ENCODE measurements at places on chromosomes 6 and 20. TPM values are rescaled to one million over a fixed set of nuclear protein-coding genes. Genes with fewer than 3 reads are reported as not detected.

DNA sequence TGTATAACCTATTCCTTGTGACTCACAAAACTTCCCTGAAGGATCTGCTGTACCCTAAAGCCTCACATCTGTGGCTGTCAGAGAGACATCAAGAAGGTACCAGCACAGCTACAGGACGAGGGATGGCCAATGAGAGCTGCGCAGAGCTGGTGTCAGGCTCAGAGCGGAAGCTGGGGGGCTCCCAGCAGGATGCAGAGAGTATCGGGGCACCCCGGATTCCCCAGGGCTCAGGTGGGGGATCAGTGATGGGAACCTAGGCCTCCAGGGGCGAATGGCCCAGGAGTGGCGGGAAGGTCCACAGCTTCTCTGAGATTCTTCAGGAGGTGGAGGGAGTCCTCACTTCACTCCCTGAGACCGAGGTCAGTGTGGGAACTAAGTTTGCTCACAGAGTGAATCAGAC lies 30.9 kb upstream of the SMOC2 start:
- H3K4me3 ChIP-seq: no peak overlapping the region
- peaks cover 92% of the 10 kb centered on the region for H3K27me3 ChIP-seq
- H3K36me3 ChIP-seq: no peaks in the 10 kb centered on the region
- DNase-seq: no peak

DNA sequence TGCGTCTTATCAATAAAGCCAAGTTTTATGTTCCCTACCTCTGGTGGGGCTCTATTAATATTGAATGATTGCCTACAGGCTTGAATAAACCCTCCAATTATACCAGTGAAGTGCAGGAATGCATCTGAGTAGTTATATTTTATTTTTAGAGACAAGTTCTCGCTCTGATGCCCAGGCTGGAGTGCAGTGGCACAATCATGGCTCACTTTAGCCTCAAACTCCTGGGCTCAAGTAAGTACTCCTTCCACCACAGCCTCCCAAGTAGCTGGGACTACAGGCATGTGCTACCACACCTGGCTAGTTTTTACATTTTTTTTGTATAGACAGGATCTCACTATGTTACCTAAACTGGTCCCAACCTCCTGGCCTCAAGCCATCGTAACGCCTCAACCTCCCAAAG lies 26.1 kb upstream of the UBE2J1 start:
- H3K27ac ChIP-seq: no peak overlapping the region
- no peaks in the 10 kb centered on the region for H3K36me3 ChIP-seq
- H3K27me3 ChIP-seq: no peaks in the 10 kb centered on the region
- no peak for DNase-seq
- H3K4me1 ChIP-seq: peaks cover 15% of the 10 kb centered on the region

DEFB124 gene
- total RNA-seq: not detected

DNA sequence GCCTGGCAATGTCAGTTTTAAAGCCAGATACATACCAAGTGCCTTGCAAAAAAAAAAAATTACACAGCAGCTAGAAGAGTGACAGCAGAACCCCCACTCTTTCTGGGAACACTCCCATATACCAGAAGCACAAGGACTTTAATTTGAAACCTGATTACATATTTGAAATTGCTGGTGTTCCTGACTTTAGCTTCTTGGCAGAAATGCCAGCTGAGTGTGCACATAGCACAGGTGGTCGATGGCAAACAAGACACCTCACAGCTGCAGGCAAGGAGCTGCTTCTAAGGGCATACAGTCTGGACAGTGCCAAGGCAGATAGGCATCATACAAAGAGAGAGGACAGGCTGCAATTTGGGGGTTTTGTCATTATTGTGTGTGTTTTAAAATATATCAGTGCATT lies 150.7 kb upstream of the SGK1 start:
- no peaks in the 10 kb centered on the region for H3K27me3 ChIP-seq
- no peaks in the 10 kb centered on the region for H3K36me3 ChIP-seq
- no peak overlapping the region for H3K27ac ChIP-seq
- H3K4me1 ChIP-seq: peaks cover 17% of the 10 kb centered on the region
- no peak for DNase-seq

DNA sequence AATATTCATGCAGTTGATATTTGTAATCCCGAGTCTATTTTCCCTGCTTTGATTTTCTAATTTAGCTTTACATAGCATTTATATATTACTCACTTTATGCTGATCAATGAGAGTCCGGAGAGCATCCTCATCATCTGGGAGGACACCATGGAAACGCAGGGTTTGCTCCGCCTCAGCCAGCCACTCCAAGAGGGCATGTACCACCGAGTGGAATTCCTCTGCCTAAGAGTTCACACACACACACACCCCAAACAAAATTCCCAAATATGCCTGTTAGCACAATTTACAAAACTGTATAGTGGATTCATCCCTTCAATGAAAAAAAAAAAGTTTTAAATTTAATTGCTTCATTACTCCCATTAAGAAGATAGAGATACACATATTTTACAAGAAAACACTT lies 160.7 kb downstream of the DST start:
- H3K4me1 ChIP-seq: no peaks in the 10 kb centered on the region

STMND1 gene
- 0.26 TPM for total RNA-seq

ARHGAP18 gene
- total RNA-seq: 15.0 TPM

GRCh38 chr6:116003668-116004067 lies 57.0 kb downstream of the FRK start:
- H3K36me3 ChIP-seq: peaks cover 3% of the 10 kb centered on the region
- DNase-seq: no peak
- no peaks in the 10 kb centered on the region for H3K4me1 ChIP-seq
- H3K27me3 ChIP-seq: no peaks in the 10 kb centered on the region
- no peak overlapping the region for H3K27ac ChIP-seq
- H3K4me3 ChIP-seq: no peak overlapping the region

DNA sequence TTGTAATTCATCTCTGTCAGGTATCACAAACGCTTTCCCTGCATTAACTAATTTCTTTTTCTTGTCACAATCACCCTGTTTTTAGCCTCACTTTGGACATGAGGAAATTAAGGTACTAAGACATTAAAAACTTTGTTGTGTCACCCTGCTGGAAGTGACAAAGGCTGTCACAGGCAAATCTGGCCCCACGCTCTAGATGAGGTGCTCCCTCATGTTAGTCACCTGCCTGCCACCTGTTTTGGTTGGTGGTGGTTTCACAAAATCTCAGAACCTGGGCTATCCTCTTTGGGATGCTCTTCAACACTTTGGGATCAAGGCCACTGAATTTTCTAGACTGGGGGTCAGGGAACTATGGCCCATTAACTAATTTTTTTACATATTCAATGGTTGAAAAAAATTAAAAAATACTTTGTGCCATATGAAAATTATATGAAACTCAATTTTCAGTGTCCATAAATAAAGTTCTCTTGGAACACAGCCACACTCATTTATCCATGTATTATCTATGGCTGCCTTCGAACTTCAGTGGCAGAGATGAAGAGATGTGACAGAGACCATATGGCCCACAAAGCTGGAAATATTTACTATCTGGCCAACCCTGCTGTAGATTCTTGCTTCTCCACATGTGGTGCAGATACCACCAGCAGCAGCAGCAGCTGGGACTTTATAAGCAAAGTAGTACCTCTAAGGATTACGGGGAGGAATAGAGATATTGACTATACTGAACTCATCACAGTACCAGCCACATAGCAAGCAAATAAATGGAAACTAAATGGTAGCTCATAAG lies 16.1 kb upstream of the TNFAIP3 start:
- H3K27me3 ChIP-seq: no peaks in the 10 kb centered on the region
- peak overlapping the region; percentile 75 for H3K27ac ChIP-seq
- no peak for DNase-seq
- peaks cover 60% of the 10 kb centered on the region for H3K4me1 ChIP-seq
- H3K4me3 ChIP-seq: no peak overlapping the region

DNA sequence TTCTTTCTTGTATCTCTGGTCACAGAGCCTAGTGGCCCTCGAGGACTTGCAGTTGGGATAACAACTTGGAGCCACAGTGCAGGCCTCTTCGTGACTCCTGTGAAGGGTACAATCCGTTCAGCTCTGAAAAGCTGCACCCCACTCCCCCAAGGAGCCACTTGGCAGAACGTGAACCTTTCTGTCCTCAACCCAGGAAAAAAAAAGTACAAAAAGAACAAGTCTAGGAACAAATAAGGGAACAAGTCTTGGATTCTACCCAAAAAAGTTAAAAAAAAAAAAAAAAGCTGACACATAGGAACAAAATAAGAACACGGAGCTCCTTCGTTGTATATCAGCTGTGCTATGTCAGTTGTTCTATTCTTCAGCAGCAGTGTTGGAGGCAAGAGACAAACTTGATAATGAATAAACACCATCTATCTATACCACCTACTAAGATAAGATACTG lies 77.9 kb upstream of the TULP1 start:
- H3K27me3 ChIP-seq: no peaks in the 10 kb centered on the region
- DNase-seq: no peak
- H3K27ac ChIP-seq: no peak overlapping the region
- H3K4me1 ChIP-seq: peaks cover 19% of the 10 kb centered on the region
- H3K36me3 ChIP-seq: no peaks in the 10 kb centered on the region

- no peaks in the 10 kb centered on the region for H3K36me3 ChIP-seq
- no peak overlapping the region for H3K27ac ChIP-seq
- no peak overlapping the region for H3K4me3 ChIP-seq
- H3K4me1 ChIP-seq: no peaks in the 10 kb centered on the region
Observed at GRCh38 chr20:24627291-24627690, 157.9 kb downstream of the SYNDIG1 start.

DNA sequence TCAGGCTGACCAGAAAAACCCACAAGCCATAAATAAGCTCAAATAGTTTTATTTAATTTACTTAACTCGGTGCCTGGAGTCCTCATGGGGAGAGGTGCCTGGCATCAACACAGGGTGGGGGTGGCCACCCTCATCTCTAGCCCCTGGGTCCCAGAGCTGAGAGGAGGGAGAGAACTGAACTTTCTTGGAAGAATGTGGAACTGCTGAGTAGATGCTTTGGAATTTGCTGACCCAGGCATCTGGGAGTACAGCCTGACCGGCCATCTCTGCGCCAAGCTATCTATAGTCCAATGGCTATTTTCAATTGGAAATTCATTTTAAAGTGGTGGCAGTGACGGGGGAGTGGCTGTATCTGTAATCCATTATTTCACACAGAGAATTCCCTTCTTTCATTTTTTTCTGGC lies 104.8 kb downstream of the CDH26 start:
- no peaks in the 10 kb centered on the region for H3K36me3 ChIP-seq
- no peak overlapping the region for H3K27ac ChIP-seq
- H3K27me3 ChIP-seq: peaks cover 33% of the 10 kb centered on the region
- no peaks in the 10 kb centered on the region for H3K4me1 ChIP-seq
- no peak overlapping the region for H3K4me3 ChIP-seq

GRCh38 chr6:118902726-118903125 lies 8.8 kb downstream of the ASF1A start:
- DNase-seq: no peak

C4A gene
- total RNA-seq: 7.0 TPM

- no peaks in the 10 kb centered on the region for H3K36me3 ChIP-seq
- H3K27ac ChIP-seq: no peak overlapping the region
- H3K4me1 ChIP-seq: no peaks in the 10 kb centered on the region
- no peak for DNase-seq
Observed at GRCh38 chr6:110246900-110247546, 66.8 kb downstream of the CDC40 start.

DNA sequence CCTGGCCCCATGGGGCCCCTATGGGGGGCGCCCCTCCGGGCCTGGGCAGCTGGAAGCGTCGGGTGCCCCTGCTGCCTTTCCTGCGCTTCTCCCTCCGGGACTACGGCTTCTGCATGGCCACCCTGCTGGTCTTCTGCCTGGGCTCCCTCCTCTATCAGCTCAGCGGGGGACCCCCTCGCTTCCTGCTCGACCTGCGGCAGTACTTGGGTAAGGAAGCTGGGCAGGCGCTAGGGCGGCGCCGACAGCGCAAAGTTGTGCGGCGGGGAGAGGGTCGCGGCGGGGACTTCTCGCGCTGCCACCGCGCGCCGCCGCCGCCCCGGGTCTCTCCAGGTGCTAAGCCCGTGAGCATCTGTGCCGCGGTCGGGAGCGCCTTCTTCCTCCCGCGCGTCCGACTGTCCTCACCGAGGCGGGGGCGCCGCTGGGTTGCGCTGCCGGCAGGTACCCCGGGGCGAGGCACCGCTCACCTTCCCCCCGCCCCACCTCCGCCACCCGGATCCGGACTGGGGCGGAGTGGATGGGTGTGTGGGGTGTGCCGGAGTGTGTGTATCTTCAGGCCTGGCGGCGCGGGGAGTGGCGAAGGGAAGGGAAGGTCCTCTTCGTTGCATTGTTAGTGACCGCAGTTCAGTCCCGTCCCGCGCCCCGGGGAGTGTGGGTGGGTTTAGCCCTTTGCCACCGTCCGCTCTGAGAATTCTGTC lies 788 bp downstream of the UST start:
- H3K36me3 ChIP-seq: no peaks in the 10 kb centered on the region
- no peak overlapping the region for H3K27ac ChIP-seq
- H3K4me3 ChIP-seq: peak overlapping the region; percentile 82

DNA sequence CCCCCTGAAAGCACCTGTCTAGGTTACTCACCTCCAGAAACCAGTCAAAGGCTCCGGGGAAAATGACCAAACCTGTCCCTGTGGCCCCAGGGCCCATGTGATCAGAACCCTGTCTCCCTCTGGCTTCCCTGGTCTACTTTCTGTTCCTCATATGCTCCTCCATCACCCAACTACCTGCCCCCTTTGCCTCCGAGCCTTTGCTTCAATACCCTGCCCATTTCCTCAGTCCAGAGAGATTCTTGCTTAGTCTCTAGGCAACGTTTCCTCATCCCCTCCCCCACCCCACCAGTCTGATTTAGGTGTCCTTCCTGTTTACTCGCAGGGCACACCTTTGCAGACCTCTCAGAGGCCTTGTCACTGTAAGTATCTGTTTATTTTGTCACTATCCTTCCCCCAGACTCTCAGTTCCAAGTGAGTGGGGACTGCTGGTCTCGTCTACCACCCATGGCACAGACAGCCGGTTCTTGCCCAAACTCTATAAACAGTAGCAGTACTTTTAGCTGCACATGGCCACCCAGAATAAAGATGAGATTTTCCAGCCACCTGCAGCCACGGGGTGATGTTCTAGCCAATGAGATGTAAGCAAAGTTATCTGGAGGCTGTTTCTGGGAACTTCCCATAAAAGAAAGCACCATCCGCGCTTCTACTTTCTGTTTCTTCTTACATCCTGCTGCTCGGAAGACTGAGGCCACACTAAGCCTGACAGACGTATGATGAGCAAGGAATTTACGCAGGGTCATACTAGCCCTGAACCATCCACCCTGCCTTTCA lies 13.3 kb downstream of the ELOVL5 start:
- no peak overlapping the region for H3K27ac ChIP-seq
- no peaks in the 10 kb centered on the region for H3K27me3 ChIP-seq
- no peak for DNase-seq
- H3K4me3 ChIP-seq: no peak overlapping the region
- H3K4me1 ChIP-seq: no peaks in the 10 kb centered on the region
- H3K36me3 ChIP-seq: 0 out of 2 replicates have a peak, but pooled peaks cover 3% of the 10 kb centered on the region

KCNK15 gene
- total RNA-seq: 0.20 TPM

COL11A2 gene
- total RNA-seq: 2.2 TPM

- H3K4me3 ChIP-seq: no peak overlapping the region
- no peak for DNase-seq
- peaks cover 49% of the 10 kb centered on the region for H3K27me3 ChIP-seq
- H3K27ac ChIP-seq: no peak overlapping the region
- H3K36me3 ChIP-seq: no peaks in the 10 kb centered on the region
- H3K4me1 ChIP-seq: no peaks in the 10 kb centered on the region
Observed at GRCh38 chr20:39089029-39089428, 126.9 kb downstream of the DHX35 start.

GLYATL3 gene
- total RNA-seq: not detected

DSP gene
- total RNA-seq: 109 TPM
